ENCODE measurements at places on chromosomes 7 and 10.

DNA sequence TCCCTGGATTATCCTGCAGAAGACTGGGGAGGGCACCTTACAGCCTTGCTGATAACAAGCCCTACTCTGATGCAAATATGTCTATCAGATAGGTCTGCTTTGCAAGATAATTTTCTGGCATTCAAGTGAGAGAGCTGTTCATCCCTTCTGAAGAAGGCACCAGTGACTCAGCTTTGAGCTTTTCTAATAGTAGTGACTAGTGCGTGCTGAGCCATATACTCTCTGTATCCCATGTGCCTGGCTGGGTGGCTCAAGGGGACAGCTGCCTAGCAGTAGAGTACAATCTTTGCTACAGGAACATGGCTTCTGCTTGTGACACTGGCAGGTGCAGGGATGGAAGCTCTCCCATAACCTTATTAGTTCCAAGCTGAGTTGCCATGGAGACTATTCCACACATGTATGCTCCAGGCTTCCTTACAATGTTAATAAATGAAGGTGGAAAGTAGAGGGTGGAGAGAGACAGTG, 35.0 kb upstream of the ABCB4 start:
- peaks cover 8% of the 10 kb centered on the region for H3K4me1 ChIP-seq
- no peak overlapping the region for H3K4me3 ChIP-seq
- no peaks in the 10 kb centered on the region for H3K27me3 ChIP-seq
- no peak overlapping the region for H3K27ac ChIP-seq
- no peak for DNase-seq

GRCh38 chr10:650441-650851, 39.0 kb downstream of the DIP2C start:
- DNase-seq, result no peak
- H3K36me3 ChIP-seq, result no peaks in the 10 kb centered on the region
- H3K4me3 ChIP-seq, result no peak overlapping the region
- H3K4me1 ChIP-seq, result no peaks in the 10 kb centered on the region

GRCh38 chr10:119340893-119341458, 133.6 kb downstream of the GRK5 start:
- H3K4me1 ChIP-seq, result peaks cover 39% of the 10 kb centered on the region
- H3K27me3 ChIP-seq, result no peaks in the 10 kb centered on the region
- H3K27ac ChIP-seq, result peak overlapping the region; percentile 33
- H3K4me3 ChIP-seq, result no peak overlapping the region

GRCh38 chr10:129653861-129654260, 186.8 kb downstream of the MGMT start:
- no peak overlapping the region for H3K27ac ChIP-seq
- H3K4me1 ChIP-seq, result no peaks in the 10 kb centered on the region
- no peak overlapping the region for H3K4me3 ChIP-seq
- H3K27me3 ChIP-seq, result no peaks in the 10 kb centered on the region

DNA sequence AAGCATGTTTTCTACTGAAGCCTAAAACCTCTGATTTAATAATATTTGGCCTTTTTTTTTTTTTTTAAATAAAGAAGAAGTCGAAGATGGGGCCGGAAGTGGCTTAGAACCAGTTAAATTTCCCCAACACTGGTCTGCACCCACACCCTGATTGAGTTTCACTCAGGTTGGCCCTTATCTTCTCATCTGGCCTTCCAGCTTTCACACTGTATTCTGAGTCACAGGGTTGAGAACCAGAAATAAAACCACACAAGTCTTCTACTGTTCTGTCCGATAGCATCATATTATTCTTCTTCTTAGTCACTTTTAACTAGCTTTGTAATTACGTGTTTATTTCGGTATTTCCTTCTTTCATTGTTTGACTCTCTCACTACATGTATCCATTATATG, 9.9 kb downstream of the ZNF365 start:
- H3K27ac ChIP-seq, result no peak overlapping the region
- no peak overlapping the region for H3K4me3 ChIP-seq
- no peaks in the 10 kb centered on the region for H3K36me3 ChIP-seq
- peaks cover 1% of the 10 kb centered on the region for H3K27me3 ChIP-seq
- H3K4me1 ChIP-seq, result no peaks in the 10 kb centered on the region

DNA sequence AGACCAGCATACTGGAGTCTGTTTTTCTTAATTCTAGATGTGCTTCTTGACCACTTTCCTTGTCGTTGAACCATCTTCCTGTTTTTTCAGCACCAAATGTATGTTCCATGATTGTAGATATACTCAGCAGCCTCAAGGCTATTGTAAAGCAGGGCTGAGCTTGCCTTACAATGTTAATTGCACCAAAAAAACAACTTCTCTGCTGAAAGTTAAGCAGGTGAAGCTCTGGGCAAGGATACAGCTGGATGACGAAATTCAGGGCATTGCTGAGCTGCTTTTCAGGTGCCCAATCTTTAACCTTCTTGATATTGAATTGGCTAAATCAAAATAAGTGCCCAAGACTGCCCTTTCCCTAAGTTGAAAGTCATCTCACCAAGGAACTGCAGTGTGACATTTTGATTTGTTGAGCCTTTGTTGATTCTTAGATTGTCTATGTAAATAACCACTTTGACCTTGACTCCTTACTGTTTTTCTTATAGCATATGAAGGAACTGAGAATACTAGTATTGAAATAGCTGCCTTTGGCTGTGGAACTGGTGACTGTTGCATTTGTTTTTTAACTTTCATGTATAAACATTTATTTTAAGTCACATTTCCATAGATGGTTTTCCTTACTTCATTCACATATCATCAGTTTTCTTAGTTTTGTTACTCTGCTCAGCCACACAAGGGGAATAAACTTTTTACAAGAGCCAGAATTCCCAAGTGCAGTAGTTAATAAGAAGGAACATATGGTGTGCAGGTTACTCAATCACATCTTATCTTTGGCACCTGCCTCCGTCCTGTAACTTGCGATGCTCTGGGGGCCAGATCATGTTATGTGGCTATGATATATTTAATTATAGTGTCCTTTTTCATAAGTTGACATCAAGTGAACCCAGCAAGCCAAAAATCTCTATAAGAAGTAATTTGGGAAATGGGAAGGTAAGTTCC, 3.1 kb downstream of the AHCYL2 start:
- H3K36me3 ChIP-seq, result no peaks in the 10 kb centered on the region
- no peak overlapping the region for H3K27ac ChIP-seq
- H3K4me1 ChIP-seq, result peaks cover 37% of the 10 kb centered on the region
- H3K4me3 ChIP-seq, result no peak overlapping the region
- no peak for DNase-seq
- H3K27me3 ChIP-seq, result no peaks in the 10 kb centered on the region

GRCh38 chr7:95577137-95577536, 19.2 kb downstream of the PDK4 start:
- DNase-seq, result no peak
- no peak overlapping the region for H3K27ac ChIP-seq
- H3K4me1 ChIP-seq, result no peaks in the 10 kb centered on the region
- peaks cover 2% of the 10 kb centered on the region for H3K27me3 ChIP-seq
- H3K4me3 ChIP-seq, result no peak overlapping the region
- H3K36me3 ChIP-seq, result no peaks in the 10 kb centered on the region

Measured in naive thymus-derived CD8-positive, alpha-beta T cell (primary cell).